Tibial nerve (tissue), 4 donors: ENCODE measurements at places on chromosomes 5 and 9.

- DNase-seq, result no peak
Measured at GRCh38 chr9:69379270-69379982, 54.4 kb downstream of the ENTREP1 start.

- no peak for DNase-seq
Measured at GRCh38 chr9:126126807-126127206, 199.8 kb upstream of the MVB12B start.

DNA sequence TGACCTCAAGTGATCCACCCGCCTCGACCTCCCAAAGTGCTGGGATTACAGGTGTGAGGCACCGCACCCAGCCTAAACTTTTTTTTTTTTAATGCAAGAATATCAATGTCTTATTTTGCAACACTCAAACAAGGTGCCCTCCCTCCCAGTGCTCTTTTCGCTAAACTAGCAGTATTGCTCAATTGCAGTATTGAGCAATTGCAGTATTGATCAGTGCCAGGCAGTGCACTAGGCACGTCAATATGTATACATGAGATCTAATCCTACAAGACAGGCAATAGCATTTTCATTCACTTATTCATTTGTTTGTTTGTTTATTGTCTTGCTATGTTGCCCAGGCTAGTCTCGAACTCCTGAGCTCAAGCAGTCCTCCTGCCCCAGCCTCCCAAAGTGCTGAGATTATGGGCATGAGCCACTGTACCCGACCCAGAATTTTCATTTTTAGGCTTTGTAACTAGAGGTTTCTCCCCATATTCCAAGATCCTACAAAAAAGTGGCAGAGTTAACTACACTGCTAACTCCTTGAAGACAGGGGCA lies 94.5 kb downstream of the TTLL11 start:
- no peak for DNase-seq

- DNase-seq, result no peak
Measured at GRCh38 chr5:88485531-88485930, 216.9 kb upstream of the TMEM161B start.

DNA sequence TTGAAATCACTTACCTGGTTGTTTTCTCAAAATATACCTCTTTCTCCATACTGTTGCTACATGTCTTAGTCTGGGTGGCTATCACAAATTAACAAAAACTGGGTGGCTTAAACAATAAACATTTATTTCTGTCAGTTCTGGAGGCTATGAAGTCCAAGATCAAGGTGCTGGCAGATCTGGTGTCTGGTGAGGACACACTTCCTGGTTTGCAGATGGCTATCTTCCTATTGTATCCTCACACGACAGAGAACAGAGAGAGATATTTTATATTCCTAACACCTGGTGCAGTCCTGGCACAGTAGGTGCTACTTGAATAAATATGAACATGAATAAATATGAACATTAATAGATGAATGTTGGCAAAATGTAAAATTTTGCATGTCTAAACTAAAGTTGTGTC lies 164.3 kb upstream of the ACOT12 start:
- no peak for DNase-seq

DNA sequence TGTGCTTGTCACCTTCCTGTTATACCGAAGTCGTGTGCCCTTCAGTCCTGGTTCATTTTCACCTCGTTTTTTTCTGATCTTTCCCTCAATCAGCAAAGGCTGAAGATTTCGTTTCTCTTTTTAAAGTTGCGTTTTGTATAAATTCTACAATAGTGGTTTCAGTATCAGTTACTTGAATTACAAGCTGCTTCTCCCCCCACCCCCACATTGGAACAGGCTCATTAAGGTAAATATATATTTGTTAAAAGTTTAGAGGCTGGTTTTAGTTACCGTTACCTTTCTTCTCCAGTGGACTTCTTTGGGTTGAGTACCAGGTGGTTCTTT lies 881 bp downstream of the SUB1 start:
- DNase-seq, result no peak

GRCh38 chr9:132797861-132798659 lies 80.0 kb downstream of the AK8 start:
- peak; percentile 78 for DNase-seq

DNA sequence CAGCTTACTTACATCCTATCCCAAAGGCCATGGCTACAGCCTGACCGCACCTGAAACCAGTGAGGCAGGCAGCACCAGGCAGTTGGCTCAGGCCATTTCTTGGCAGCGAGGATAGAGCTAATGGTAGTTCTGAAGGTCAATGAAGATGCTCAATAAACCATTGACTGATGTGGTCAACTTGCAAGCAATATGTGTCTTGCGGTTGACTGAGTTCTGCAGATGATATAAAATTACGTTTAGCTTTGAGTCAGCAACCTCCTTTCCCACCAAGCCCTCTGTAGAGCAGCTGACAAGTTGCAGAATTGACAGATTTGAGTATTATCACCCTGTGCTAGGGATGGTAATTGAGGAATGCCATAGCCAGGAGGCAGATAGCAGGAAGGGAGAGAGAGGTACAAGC lies 189.0 kb upstream of the PUM3 start:
- no peak for DNase-seq

DNA sequence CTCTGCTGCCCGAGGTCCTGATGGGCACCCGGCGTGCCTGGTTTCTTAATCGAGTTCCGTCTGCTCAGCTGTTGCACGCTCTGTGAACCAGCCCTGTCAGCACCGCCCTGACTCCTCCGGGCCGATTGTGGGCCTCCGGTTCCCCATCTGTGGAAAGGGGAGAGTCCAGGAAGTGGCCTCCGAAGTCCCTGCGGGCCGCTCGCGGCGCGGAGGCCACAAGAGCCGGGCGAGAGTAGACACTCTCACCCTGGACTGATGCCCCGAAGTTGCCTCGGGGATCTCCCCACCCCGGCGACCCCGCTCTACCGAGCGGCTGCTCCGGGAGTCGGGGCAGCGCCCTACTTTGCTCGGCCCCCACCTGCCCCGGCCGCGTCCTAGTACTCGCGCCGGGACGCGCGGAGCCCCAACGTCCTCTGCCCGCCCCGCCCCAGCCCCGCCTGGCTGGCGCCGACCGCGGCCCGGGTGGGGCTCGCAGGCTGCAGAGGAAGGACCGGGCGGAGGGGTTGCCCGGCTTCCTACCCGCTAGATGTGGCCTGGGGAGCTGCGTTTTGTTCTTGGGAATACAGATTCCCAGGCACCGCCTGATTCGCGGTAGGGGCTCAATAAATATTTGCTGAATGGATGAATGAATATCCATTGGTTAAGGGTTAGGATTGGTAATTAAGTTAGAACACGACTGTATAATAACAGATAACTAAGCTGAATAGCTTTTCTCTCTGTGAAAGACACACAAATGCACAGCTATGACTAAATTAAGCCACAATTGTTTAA lies 935 bp upstream of the ZNF367 start:
- peak; percentile 46 for DNase-seq
